ENCODE measurements at places on chromosomes 7 and 10. TPM values are rescaled to one million over a fixed set of nuclear protein-coding genes. Genes with fewer than 3 reads are reported as not detected.

Gene TRIM8
- total RNA-seq, result 41.8 TPM

DNA sequence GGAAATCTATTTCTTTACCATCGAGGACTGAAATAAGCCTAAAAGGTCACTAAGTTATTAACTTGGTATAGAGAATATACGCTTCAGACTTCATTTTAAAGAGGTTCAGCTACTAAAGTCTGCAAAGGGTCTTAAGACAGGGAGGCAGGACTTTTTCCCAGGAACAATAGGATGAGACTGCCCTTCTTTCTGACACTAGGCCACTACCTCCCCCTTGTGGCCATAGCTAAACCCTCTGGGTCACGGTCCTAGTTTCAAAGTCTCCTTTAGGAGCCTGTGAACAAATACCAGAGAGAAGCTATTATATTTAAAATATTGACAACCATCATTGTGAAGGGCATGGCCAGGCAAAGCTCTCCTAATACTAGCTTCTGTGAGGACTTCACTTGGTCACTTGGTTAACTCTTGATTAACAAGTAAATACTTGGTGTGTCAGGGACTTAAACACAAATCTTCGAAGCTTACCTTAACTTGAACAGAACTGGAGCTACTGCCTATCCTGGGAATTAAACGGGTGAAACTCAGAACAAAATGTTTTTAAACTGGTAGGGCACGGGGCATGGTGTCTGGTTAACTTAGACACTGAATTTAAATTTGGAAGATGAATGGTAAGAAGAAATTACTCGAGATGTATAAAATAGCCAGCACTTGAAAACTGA lies 75.6 kb downstream of the CCDC6 start:
- H3K27ac ChIP-seq, result no peak overlapping the region
- no peak for DNase-seq
- no peak overlapping the region for H3K4me3 ChIP-seq
- H3K27me3 ChIP-seq, result no peaks in the 10 kb centered on the region

- H3K4me3 ChIP-seq, result no peak overlapping the region
- no peaks in the 10 kb centered on the region for H3K36me3 ChIP-seq
- H3K27ac ChIP-seq, result no peak overlapping the region
- no peak for DNase-seq
- peaks cover 28% of the 10 kb centered on the region for H3K27me3 ChIP-seq
These were observed 6.2 kb upstream of the ZAN start for GRCh38 chr7:100726996-100727761.

- H3K4me3 ChIP-seq, result no peak overlapping the region
- no peaks in the 10 kb centered on the region for H3K27me3 ChIP-seq
- no peak overlapping the region for H3K27ac ChIP-seq
- no peak for DNase-seq
- no peaks in the 10 kb centered on the region for H3K36me3 ChIP-seq
- peaks cover 32% of the 10 kb centered on the region for H3K4me1 ChIP-seq
These were observed 115.7 kb downstream of the ICA1 start for GRCh38 chr7:8146106-8146787.

Gene ABCB1
- 9.5 TPM for total RNA-seq

Gene CHST15
- total RNA-seq, result 0.25 TPM

Gene ZNF138
- 10.6 TPM for total RNA-seq

- no peak for DNase-seq
- H3K27me3 ChIP-seq, result no peaks in the 10 kb centered on the region
- H3K27ac ChIP-seq, result no peak overlapping the region
- no peak overlapping the region for H3K4me3 ChIP-seq
- H3K36me3 ChIP-seq, result no peaks in the 10 kb centered on the region
These were observed 38.0 kb downstream of the CD36 start for GRCh38 chr7:80676404-80676803.

Gene PCLO
- not detected for total RNA-seq

DNA sequence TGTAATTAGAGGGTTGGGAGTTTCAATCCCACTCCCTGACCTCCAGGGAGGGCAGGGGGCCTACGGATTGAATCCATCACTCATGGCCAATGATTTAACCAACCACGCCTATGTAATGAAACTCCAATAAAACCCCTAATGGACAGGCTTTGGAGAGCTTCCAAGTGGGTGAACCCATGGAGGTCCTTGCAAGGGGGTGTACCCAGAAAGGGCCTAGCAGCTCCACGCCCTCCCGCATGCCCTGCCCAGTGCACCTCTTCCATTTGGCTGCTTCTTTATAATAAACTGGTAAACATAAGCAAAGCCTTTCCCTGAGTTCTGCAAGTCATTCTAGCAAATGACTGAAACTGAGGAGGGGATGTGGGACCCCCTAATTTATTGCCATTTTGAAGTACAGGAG lies 280.1 kb downstream of the FRMD4A start:
- H3K4me3 ChIP-seq, result no peak overlapping the region
- H3K27me3 ChIP-seq, result no peaks in the 10 kb centered on the region
- peaks cover 4% of the 10 kb centered on the region for H3K4me1 ChIP-seq
- no peak for DNase-seq
- H3K36me3 ChIP-seq, result no peaks in the 10 kb centered on the region
- H3K27ac ChIP-seq, result no peak overlapping the region

Gene SSC4D
- total RNA-seq, result 0.40 TPM

Gene MSMB
- total RNA-seq, result not detected
